ENCODE measurements at places on chromosomes 7 and 10.

DNA sequence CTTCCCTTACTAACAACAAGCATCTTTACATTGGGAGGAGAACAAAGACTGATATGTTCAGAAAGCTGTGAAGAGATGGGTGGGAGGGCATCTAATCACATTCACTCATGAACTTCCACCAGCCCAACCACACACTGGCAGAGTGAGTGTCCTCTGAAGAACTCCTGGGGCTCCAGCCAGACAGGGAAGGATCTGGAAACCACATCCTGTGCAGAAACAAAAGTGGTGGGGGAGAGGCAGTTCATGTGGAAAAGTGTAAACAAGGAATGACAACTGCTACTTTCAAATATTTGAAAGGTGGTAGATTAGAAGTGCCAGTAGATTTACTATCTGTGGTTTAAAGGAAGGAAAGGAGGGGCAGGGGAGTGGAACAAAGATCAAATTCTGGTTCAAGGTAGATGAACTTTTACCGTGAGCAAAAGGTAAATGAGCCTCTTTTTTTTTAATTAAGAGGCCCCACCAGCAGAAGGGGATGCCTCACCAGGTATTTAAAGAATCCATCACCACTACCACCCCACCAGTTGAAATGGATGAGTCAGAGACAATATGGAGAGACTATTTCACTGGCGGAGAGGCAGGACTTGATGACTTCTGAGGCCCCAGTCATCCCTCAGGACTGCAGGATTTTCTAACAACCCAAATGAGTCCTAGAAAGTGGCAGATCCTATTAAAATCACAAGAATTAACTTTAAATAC is 34.5 kb downstream of the GOT1 start:
- peak; percentile 15 for DNase-seq

GRCh38 chr7:37290731-37291130 is 157.9 kb downstream of the ELMO1 start:
- no peak for DNase-seq

GRCh38 chr10:128854204-128854603 is 612.8 kb upstream of the MGMT start:
- DNase-seq, result no peak

GRCh38 chr10:78655979-78656378 is 412.8 kb upstream of the ZMIZ1 start:
- no peak for DNase-seq

- no peak for DNase-seq
Measured at GRCh38 chr7:111558991-111559390, 3.3 kb downstream of the IMMP2L start.

- DNase-seq, result no peak
Measured at GRCh38 chr7:4831723-4832495, 29.9 kb downstream of the PAPOLB start.

DNA sequence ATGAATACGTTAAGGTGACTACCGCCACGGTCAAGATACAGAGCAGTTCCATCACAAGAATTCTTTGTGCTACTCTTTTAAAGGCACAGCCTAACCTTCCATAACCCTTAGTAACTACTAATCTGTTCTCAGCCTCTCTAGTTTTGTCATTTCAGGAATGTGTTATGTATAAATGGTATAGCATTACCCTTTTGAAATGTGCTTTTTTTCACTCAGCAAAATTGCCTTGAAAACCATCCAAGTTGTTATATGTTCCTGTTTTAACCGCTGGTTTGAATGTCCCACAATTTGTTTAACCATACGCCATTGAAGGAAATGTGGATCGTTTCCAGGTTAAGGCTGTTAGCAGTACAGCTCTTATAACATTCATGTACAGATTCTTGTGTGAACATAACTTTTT is 32.0 kb downstream of the WAC start:
- DNase-seq, result no peak

GRCh38 chr7:141073173-141073640 is 657 bp upstream of the TMEM178B start:
- no peak for DNase-seq

GRCh38 chr7:96319439-96319838 is 2.5 kb downstream of the SLC25A13 start:
- no peak for DNase-seq

All from renal cortex interstitium (tissue), 15 donors.